ENCODE measurements at places on chromosomes 4 and X. TPM values are rescaled to one million over a fixed set of nuclear protein-coding genes. Genes with fewer than 3 reads are reported as not detected.

DNA sequence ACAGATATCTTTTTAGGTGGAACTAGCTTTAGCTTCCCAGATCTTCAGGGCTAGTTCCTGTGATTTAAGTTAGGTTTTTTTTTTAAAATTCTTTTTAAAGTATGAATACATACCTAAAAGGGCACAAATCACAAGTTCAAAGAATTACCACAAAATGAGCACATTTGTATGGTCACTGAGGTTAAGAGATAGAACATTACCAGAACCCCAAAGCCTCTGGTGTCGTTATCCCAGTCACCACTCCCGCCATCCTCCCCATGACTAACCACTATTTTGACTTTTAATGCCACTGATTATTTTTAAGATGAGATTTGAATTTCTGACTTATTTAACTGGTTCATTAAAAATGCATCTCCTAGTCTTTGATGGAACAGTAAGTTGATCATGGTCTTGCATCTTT lies 5.4 kb downstream of the PGK1 start:
- DNase-seq = no peak

DNA sequence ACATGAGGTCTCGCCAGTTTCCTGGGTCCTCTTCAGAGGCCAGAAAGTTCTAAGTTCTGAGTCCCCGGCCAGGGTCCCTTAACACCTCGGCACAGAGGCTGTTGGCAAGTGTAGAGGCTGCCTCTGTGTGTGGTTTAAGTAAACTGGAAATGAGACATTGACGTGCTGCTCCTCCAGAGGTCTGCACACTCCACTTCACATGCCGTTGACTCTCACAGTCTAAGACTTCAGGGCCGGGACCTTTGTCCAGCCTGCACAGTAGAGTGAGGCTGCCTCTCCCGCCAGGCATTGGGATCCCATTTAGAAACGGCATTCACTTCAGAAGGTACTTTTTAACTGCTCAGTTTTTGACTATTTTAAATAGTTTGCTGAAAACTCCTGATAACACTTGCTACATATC lies 10.6 kb upstream of the TADA2B start:
- DNase-seq = no peak

DNA sequence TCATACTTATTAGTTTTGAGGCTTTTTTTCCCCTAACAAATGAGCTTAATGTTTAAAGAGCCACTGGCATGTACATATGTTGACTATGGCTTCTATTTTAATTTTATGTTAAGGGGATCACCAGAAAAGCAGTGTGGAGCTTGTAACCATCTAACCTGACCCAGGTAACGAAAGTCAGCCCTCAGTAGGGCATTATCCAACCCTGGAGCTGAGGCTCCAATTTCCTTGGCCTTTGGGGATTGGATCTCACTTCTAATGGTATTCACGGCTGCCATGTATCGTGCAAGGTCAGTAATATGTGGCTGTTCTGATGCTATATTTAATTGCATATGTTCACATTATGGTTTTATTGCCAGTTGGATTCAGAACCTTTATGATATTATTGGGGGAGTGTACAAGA lies 75.2 kb upstream of the CCSER1 start:
- DNase-seq = no peak

DNA sequence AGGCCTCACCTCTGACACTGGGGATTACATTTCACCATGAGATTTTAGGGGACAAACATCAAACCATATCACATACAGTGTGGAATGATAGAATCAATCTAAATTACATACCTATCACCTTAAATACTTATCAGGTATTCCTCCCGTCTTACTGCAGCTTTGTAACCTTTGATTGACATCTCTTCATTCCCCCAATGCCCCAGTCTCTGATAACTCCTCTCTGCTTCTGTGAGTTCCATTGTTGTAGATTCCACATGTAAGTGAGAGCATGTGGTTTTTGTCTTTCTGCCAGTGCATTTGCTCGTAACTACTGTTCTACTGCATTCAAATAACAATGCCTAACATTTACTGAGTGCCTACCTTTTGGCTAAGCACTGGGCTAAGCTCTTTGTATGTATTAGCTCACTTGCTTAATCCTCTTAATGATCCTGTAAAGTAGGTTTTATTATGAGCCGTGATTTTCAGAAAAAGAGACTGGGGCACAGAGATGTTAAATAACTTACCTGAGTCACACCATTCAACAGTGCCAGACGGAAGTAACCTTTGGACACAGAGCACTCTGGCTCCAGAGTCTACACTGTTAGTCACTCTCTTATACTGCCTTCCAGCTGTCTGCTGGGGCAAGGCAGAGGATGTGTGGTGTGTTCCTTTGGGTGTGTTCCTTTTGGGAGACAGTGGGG lies 63.7 kb upstream of the ESX1 start:
- peak; percentile 77 for DNase-seq

DNA sequence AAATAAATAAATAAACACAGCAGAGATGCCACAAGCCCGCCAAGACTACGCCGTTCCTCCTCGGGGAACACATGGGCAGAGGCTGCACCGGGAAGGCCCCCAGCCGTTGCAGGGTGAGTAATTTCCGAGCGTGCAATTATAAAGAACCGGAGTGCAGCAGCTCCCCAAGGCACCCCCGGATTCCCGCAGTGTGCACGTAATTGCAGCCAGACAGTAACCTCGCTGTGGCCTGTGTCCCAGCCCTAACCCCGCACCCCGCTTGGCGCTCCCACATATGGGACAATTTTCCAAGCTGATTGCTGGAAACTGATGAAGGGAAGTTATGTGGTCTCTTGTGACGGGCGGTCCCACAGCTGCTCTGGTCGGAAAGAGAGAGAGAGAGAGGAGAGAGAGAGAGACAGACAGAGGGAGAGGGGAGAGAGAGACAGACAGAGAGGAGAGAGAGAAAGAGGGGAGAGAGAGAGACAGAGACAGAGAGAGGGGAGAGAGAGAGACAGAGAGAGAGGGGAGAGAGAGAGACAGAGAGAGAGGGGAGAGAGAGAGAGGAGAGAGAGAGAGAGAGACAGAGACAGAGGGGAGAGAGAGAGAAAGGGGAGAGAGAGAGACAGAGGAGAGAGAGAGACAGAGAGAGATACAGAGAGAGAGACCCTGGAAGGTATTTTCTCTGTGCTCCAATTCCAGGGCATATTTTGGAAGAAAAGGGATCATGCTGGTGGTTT lies 275.4 kb downstream of the SHOX start:
- DNase-seq = no peak

DNA sequence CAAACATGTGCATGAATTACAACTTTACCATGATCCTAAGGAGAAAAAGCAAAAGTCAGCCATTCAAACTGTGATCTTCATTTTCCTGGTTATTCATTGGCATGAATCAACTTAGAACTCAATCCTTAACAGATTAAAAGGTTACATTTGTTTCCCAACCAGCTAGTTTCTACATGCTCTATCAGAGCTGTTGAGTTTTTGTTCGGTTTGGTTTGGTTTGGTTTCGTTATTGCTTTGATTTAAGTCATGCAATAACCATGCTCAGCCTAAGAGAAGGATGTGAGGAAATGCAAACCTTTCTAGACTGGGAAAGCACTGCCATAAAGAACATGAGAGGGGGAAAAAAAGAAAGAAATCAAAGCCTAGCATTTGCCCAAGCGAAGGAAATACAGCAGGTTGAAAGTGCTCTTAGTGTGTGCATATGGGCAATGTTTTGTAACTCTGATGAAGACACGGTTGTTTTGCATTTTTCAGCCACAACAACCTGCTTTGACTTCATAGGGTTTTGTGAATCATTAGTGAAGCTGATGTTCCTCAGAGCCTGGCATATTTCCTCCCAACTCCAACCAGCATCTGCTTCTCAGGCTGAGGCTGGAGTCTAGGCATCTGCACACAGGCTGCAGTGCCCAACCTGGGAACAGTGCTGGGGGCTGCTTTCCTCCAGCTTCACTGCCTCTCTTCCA lies 234.3 kb downstream of the ZNF674 start:
- DNase-seq = peak; percentile 33

CNGA1 gene
- polyA plus RNA-seq = not detected

PWWP3B gene
- polyA plus RNA-seq = not detected

APELA gene
- polyA plus RNA-seq = not detected
